ENCODE measurements at places on chromosomes 13 and 19.

- no peak for DNase-seq
These were observed 7.8 kb downstream of the MKNK2 start for GRCh38 chr19:2043251-2043641.

GRCh38 chr19:45496349-45496953, 396 bp downstream of the RTN2 start:
- no peak for DNase-seq

GRCh38 chr19:53158119-53158656, 665 bp downstream of the ZNF347 start:
- DNase-seq = peak; percentile 7

- DNase-seq = no peak
These were observed 32.8 kb upstream of the STK24 start for GRCh38 chr13:98609756-98610155.

DNA sequence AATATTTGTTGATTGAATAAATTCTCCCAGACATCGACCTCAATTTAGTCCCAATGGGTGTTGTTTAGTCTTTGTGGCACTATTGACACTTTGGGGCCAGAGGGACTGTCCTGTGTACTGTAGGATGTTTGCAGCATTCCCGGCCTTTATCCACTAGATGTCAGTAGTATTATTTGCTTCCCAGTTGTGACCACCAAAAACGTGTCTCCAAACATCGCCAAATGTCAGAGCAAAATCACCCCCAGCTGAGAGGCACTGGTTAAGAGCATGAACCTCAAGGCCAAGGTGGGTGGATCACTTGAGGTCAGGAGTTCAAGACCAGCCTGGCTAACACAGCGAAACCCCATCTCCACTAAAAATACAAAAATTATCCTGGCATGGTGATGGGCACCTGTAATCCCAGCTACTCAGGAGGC, 15.4 kb downstream of the NLRP12 start:
- peak; percentile 0 for DNase-seq

- DNase-seq = no peak
These were observed 36.3 kb downstream of the CYP2B6 start for GRCh38 chr19:41027273-41027967.

DNA sequence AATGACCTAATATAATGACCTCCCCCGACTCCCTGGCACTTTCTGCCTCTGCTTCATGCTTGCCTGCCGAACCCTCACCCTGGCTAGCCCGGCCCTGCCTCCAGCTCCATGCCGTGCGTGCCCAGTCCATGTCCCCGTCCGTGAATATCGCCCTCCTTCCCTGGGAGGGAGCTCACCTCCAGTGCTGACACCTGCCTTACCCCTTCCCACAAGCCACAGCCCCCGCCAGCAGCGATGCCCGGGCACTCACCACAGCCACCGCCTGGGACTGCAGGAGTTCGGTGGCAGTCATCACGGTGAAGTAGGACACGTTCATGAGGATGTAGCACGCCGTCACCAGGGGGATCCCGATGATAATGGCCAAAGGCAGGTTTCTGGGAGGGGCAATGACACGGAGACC, 10.0 kb downstream of the SLC7A9 start:
- DNase-seq = no peak

DNA sequence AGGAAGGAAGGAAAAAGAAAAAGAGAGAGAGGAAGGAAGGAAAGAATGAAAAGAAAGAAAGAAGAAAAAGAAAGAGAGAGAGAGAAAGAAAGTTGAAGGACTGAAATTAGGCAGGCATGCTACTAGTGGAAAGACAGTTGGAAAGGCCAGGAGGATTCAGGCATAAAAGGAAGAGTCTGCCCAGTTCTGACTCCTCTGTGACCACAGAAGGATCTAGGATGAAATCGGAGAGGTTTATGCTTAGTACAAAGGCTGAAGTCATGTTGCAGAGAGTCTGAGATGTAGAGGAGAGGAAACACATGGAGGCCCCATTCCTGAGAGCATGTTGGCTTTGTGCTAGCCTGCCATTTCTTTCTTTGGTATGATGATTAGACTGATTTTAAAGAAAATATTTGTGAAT, 246.5 kb upstream of the ARGLU1 start:
- no peak for DNase-seq

GRCh38 chr13:42885325-42885724, 103.9 kb downstream of the FAM216B start:
- DNase-seq = no peak

DNA sequence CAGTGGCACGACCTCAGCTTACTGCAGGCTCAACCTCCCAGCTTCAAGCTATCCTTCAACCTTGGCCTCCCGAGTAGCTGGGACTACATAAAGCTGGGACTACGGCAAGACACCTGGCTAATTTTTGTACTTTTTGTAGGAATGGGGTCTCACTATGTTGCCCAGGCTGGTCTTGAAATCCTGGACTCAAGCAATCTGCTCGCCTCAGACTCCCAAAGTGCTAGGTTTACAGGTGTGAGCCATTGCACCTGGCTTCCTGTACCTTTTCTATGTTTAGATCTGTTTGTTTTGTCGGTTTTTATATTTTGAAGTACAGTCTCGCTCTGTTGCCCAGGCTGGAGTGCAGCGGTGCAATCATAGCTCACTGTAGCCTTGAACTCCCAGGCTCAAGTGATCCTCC, 17.5 kb upstream of the TICAM1 start:
- no peak for DNase-seq

GRCh38 chr19:40441719-40442253, 2.3 kb downstream of the SERTAD3 start:
- no peak for DNase-seq

GRCh38 chr13:48431987-48432615, 19.2 kb upstream of the LPAR6 start:
- DNase-seq = no peak

GRCh38 chr13:51638216-51638871, 54.1 kb downstream of the WDFY2 start:
- no peak for DNase-seq
